ENCODE measurements at places on chromosomes 7 and 10.
A peak's percentile ranks its signal among the peaks of the same experiment; 100 is the strongest.

GRCh38 chr10:119221666-119222065 is 14.3 kb downstream of the GRK5 start:
- DNase-seq, result no peak

DNA sequence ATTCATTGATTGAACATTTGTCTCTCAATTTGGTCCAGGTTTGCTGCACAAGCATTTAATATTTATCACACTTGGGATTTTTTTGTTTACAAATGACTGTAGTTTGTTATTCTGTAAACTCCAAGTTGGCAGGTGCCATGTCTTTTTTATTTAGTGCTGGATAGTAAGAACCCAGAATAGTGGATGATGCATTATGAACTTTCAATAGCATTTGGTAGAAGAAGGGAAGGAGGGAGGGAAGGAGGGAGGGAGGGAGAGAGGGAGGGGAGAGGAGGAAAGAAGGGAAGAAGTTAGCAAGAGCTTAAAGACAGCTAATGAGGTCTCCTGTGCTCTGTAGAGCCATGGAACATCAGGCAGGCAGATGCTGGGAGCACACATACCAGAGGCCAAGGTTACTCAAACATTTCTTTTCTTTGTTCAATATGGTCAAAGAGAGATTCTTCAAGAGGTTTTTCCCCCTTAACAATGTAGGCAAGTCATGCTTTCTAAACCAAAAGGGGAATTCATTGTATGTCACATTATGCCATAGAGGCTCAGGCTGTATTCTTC is 25.8 kb upstream of the PDK4 start:
- DNase-seq, result no peak

DNA sequence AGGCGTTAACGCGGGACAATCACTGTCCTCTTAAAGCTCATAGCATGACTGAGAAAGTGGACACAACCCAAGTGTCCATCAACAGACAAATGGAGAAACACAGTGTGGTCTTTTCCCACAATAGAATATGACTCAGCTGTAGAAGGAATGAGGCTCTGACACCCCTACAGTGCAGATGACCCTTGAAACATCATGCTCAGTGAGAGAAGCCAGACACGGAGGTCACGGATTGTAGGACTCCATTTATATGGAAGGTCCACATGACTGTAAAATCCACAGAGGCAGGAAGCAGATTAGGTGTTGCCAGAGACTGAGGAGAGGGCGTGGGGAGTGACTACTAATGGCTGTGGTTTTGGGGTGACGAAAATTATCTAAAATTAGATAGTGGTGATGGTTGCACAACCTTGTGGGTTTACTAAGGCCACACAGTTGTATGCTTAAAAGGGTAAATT is 6.1 kb upstream of the NCAPG2 start:
- no peak for DNase-seq

DNA sequence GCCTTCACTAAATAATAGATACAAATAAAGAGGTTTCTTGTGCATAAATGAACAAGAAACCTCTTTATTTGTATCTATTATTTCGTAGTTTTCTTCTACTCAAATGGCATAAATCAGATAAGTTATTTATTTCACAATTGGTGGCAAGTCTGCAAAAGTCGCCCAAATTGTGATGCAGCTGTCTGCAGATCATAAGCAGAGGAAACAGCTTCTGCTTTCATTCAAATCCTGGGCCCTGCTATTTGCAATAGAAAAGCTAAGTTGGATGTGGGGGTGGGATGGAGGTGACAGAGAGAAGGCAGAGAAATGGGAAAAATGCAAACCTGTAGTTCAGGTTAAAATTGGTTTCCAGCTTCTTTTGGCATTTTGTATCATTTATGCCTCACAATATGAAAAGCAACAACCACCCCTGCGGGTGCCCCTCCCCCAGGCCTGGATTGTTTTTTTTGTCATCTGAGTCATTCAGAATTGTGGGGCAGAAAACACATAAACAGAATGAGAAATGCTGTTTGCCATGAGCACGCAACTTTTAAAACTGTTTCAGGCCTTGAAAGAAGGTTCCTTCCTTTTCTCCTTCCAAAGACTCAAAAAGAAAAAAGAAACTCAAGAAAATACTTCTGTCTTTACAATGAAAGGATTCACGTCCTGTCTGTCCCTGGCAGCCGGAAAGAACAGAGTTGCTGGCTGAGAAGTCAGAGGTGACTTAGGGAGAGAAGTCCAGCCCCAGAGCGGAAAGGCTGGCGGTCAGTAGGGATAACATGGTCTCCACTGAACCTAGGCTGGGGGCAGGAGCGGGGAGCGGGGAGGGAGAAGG is 132.9 kb downstream of the BAMBI start:
- no peak for DNase-seq

- no peak for DNase-seq
Measured at GRCh38 chr7:4131063-4131462, 551.0 kb upstream of the FOXK1 start.

GRCh38 chr7:140260352-140261104 is 83.7 kb upstream of the KDM7A start:
- DNase-seq, result no peak

DNA sequence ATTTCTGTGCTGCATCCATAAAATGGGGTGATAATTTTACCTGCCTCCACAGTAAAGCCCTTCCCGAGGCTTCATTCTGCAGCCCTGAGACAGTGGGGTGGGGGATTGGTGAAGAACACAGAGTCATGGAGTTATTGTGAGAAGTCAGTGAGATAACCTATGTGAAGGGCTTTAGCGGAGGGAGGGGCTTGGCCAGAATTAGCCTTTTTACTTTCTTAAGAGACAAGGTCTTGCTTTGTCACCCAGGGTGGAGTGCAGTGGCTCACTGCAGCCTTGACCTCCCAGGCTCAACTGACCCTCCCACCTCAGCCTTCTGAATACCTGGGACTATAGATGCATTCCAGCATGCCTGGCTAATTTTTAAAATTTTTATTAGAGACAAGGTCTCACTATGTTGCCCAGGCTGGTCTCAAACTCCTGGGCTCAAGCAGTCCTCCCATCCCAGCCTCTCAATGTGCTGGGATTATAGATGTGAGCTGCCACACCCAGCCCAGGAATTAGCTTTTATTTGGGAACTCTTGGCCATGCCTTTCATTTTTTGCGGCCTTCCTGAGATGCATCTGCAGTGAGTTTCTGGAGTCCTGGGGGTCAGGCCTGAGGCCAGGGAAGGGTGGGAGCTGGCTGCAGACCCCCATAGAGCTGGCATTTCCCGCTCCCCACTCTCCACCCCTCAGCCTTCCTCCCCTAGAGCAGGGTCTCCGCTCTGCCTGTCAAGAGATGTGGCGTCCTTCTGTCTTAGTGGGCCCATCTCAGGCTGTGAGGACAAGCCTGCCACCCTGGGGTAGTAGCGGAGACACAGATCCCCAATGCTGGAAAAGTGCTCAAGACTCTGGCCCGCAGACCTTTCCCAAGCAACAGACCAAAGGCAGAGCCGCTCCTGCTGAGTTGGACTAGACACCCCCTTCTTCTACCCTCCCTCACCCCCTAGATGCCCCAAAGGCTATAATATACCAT is 77.0 kb downstream of the ZMIZ1 start:
- DNase-seq, result no peak

- DNase-seq, result no peak
Measured at GRCh38 chr10:85213493-85213892, 885.1 kb downstream of the CCSER2 start.

- DNase-seq, result no peak
Measured at GRCh38 chr7:44278451-44279161, 46.8 kb downstream of the CAMK2B start.

DNA sequence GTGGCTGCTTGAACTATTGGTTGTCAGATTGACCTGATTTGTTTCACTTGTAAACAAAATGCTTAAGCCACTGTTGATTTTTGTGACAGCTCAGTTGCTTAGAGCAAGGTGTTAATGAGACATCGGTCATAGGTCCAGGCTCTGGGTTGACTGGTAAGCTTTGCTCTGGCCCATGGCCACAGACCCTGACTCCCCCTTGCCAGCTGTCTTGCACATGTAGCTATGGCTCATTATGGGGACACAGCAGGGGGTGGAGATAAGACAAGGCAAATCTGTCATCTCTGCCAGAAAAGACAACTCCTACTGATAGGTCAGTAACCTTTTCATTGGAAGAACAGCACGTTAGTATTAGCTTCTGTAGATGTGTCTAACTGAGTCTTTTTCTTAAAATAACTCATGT is 95.3 kb downstream of the KAT6B start:
- DNase-seq, result no peak

DNA sequence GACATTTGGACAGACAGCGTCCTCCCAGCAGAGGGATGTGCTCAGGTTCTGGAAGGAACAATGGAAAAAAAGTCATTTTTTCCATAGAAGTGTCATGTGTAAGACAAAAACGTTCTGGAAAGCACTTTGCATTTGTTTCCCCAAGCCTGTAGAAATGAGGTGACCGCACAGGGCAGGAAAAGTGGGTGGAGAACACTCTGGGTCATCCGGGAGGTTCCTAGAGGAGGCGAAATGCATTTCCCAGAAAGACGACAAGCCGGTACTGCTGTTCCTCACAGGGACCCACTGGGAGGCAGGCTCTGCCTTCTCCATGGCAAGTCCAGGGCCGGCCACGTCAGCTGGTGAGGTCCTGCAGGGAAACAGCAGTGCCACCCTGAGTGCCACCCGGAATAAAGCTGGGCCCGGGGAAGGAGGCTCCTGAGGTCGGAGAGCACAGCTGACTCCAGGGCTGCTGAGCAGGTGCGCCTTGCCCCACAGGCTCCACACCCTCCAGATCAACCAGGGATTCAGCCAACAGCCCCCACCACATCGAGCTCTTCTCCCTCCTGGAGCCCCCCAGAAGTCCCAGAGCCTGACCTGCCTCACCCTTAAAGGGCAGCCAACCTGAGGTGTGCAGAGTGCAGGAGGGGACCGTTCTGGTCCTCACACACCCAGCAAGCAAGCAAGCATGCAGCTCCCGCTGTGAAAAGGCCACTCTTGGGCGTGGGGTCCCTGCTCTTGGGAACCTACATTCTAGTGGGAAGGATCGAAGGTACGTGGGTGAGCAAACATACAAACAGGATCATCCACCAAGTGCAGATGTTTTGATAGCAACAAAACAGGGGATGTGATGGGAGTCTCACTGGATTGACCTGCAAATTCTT is 28.8 kb upstream of the INPP5A start:
- DNase-seq, result no peak

GRCh38 chr7:127391591-127392181 is 822 bp downstream of the ZNF800 start:
- peak; percentile 61 for DNase-seq

DNA sequence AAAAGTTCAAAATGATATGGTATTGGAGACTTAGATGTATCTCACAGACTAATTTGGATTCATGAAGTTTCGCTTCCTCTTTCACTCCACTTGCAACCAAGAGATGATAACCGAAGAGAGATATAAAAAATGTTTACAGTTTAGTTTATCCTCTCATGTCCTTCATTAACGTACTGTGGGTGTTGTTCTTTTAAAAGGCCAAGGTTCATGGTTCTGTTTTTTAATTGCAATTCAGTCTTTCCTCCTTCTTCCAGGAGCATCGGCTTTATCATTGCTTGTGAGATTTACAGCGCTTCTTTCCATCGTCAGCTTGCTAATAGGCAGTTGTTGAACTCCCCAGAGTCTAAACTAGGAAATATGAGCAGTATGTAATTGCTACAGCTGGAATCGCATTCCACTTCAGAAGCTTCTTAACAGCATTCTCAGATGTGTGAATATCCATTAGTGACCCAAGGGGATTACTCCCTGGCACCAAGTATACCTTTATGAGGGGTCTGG is 75.9 kb upstream of the HGF start:
- no peak for DNase-seq

DNA sequence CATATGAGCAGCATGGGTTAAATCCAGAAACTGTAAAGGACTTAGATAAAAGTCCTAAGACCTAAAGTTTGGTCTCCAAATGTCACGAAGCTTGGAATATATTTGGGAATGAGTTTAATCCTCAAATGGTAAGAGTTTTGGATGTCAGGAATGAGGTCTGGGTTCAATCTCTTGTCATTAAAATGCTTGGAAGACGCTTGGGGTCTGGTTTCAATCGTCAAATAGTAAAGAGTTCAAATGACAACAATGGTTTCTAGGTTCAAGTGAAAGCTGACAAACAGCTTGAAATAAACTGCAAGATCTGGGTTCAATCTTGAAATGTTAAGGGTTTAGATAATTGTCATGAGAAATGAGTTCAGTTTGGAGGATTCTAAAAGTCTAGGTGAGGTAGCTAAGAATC is 385.5 kb upstream of the HPS1 start:
- DNase-seq, result no peak

DNA sequence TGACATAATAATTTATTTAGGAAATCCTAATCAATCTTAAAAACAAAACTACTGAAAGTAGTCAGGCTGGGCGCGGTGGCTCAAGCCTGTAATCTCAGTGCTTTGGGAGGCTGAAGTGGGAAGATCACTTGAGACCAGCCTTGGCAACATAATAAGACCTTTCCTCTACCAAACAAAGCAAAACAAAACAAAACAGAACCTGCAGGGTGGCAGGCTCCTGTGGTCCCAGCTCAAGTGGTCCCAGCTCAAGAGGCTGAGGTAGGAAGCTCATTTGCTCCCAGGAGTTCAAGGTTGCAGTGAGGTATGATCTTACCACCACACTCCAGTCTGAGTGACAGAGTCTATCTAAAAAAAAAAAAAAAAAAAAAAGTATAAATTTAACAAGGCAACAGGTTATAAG is 748.0 kb downstream of the CNTNAP2 start:
- DNase-seq, result no peak

DNA sequence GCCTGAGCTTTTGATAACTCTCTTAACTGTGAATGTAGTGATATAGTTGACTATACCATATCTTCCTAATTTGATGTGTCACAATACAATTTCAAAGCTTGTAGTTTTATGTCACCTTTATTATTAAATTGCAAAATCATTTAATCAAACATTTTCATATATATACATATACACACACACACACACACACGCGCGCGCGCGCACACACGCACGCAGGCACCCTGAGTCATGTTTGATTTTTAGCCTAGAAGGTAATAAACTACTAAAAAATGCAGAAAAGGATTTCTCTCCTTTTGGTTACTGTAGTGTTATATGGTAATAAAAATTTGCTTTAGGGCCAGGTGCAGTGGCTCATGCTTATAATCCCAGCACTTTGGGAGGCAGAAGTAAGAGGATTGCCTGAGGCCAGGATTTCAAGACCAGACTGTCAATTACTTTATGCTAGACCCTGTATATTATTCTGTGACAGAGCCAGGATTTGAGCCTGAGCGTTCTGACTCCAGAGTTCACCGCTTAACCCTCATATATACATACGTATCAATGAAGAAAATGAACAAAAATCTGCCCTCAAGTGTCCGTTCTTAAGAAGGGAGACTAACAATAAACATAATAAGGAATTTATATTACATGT is 89.6 kb downstream of the PODXL start:
- no peak for DNase-seq

DNA sequence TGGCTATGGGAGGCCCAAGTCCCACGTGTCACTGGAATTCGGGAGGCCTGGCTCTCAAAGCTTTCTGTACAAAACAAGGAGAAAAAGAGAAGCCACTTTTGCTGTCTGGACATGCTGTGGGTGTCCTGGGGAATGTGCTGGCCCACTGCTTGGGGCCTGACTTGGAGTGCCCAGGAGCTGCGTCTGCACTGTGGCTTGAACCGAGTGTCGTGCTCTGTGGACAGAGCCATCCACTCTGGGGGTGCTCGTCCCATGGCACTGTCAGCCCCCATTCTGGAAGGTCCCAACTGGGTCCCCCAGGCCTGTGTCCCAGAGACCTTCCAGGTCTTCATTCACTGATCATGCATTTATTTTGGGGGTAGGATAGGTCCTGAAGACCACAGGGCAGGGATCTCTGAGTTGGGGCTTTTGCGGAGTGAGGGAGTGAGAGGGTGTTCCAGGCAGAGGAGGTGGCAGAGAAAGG is 138.0 kb downstream of the LHPP start:
- DNase-seq, result no peak

GRCh38 chr7:143290293-143290692 is 2.1 kb downstream of the CASP2 start:
- DNase-seq, result no peak

Data from ACHN (cell line).